Stomach (tissue), 19 donors: ENCODE measurements at places on chromosomes 13 and 19. TPM values are rescaled to one million over a fixed set of nuclear protein-coding genes. Genes with fewer than 3 reads are reported as not detected.

PEG3 gene
- 5.4 TPM for total RNA-seq

NLRP9 gene
- total RNA-seq, result not detected

DNA sequence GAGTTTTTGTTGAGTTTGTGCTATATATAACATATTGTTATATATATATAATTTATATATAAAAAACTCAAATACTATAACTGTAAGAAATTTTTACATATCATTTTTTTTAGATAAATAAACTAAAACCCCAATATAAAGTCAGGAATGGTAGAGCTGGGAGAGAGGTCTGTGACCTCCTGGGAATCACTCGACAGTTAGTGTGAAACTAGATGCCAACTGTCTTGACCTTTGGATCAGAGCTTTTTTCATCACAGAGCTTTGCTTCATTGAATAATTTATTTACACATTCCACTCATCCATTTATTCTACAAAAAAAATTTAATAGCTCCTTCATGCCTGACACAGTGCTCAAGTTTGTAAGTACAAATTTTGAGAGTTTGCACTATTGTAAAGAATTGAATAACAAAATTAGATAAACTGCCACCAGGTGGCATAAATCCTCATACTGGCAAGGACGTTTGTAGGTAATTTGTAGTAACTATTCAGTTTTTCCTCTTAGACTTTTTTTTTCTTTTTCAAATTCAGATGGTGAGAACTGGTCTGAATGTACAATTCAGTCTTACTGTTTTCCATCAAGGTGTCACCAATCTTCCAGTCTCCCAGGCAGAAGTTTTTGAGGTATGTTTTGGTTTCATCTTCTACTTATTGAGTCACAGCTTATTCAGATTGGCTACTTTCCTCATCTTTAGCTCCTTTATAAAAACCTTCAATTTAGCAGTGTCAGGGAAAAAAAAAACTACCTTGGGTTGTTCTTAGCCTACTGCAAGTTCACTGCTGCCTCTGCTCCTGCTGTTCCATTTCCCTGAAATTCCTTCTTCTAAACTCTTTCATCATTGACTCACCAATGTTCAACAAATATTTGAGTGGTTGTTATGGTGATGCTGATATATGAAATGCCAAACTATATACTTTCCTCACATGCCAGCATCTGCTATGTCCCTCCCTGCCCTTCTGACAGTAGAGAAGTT lies 28.7 kb downstream of the LACC1 start:
- peaks cover 4% of the 10 kb centered on the region for H3K4me1 ChIP-seq
- no peaks in the 10 kb centered on the region for H3K36me3 ChIP-seq
- DNase-seq, result peak; percentile 77

LILRA5 gene
- total RNA-seq, result not detected

ZNF708 gene
- total RNA-seq, result 58.3 TPM
